Activated CD8-positive, alpha-beta memory T cell treated with anti-CD3 and anti-CD28 coated beads for 24 hours (primary cell): ENCODE measurements at places on chromosomes 2 and 18.

- DNase-seq, result no peak
These were observed 9.3 kb downstream of the GPN1 start for GRCh38 chr2:27638037-27638637.

GRCh38 chr2:219525533-219526232 lies 11.4 kb downstream of the ASIC4 start:
- DNase-seq, result no peak

- no peak for DNase-seq
These were observed 3.0 kb downstream of the MEIS1 start for GRCh38 chr2:66437691-66438497.

DNA sequence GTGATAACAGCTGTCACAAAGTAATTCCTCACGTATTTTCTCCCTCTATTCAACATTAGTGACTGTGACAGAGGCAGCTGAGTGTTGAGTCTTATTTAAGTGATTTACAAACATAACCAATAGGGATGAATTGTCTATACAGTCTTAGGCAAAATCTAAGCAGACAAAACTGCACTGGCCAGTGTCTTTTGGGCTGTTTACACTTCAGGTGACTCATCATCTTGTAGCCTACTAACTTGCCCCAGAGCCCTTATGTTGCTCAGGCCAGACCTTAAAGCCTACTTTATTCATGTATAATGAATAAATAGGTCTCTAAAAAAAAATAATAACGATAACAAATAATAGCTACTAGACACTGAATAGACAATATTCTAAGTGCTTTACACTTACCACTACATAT lies 17.2 kb downstream of the THOC1 start:
- DNase-seq, result no peak

GRCh38 chr2:131673400-131674173 lies 145.9 kb downstream of the CCDC74A start:
- DNase-seq, result peak; percentile 86

DNA sequence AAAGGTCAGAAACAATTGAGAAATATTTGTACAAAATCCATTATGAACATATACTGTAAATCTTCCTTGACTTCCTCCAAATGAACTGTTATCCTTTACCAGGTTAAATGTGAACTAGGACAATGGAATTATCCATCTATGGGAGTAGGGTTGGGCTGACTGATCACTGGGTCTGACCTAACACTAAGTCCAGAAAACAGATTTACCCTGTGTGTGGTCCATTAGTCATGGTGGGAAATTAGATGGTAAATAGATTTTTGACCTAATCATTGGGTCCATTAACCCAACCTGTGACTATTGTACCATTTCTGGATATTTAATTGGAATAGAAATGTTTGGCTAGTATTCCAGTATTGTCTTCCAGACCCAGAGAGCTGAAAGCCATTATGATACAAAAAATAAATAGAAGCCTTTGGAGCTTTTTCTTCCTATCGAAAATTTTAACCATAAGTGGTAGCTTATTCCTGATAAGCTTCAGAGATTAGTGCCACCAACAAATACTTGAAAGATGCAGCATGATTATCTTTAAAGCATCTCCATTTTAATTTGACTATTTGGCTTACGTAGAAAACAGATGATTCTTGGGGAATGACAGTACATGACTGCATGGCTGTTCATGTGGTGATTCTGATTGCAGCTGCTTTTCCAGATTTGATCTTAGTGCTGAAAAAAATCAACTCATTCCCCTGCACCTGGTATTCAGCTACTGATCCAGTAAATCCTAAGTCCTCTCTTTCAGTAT lies 703.2 kb upstream of the FSHR start:
- no peak for DNase-seq

DNA sequence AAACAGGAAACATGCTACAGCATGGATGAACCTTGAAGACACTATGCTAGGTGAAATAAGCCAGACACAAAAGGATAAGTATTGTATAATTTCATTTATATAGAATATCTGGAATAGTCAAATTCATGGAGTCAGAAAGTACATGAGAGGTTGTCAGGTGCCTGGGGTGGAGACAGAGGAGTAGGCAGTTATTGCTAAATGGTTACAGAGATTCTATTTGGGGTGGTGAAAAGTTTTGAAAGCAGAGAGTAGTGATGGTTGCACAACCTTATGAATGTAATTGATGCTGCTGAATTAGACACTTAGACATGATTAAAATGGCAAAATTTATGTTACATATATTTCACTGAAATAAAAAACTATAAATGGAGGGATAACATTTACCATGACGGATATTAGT lies 197.4 kb downstream of the VAPA start:
- DNase-seq, result no peak

GRCh38 chr2:13666582-13667414 lies 950.1 kb downstream of the TRIB2 start:
- no peak for DNase-seq

DNA sequence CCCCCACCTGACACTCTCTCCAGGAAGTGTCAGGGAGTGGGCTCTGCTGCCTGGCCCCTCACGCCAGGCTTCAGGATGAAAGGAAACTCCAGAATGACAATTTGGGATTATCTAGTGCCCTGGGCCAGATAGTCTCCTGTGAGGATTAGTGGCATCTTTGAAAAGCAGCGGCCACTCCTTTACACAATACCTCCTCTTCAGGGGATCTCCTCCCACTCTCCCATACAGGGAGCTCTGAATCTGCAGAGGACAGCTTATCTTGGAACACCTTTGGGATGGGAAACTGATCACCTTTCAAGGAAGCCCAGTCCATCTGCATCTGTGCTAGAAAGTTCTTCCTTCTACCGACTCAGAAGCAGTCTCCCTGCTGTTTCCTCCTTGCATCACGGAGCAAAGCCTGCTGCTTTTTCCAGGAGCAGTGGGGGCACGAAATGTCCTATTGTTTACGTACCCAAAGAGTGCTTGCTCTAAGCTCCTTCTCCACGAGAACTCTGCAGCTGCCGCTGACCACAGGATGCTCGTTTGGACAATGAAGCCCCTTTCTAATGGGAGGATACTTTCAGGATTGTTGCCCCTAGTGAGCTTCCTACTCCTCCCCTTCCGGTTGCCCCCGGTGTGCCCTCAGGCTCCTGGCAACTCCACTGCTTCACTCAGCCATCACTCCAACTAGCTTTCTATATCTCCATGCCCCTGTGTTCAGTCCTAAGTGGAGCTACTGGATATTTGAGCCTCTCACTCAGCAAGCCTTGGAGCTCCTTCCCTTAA lies 31.5 kb downstream of the SIX3 start:
- no peak for DNase-seq

DNA sequence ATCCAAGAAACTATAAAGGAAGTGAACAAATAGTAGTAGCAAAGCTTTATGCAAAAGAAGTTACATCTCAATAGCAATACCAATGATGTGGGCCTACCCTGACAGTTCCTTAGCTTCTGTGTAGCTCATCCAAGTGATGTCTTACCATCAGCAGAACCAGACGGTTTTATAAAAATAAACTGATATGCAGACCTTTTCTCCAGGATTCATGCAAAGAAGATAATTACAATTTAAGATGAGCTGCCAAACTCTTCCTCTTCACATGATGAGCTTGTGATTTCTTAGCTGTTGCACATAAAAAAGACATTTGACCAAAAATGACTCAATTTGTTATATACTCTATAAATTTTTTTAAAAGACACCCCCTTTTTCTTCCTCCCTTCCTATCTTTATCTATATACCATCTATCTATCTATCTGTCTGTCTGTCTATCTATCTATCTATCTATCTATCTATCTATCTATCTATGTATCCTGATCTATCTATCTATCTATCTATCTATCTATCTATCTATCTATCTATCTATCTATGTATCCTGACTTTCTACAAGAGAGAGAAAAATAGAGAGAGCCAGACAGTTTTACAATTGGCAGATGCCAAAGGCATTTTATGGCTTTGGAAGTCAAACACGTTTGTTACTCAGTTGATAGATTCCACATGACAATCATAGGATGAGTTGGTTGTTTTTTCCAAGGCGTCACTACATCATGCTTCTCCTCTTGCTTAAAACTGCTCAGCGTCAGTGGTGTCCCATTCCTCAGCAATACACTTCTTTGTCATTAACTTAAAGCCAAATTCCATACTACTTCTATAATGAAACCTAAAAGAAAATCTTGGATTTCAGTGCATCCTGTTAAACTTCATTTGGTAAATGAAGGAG lies 65.9 kb upstream of the ACTR3 start:
- no peak for DNase-seq

- DNase-seq, result no peak
These were observed 200.8 kb downstream of the RAB3GAP1 start for GRCh38 chr2:135252805-135253458.

DNA sequence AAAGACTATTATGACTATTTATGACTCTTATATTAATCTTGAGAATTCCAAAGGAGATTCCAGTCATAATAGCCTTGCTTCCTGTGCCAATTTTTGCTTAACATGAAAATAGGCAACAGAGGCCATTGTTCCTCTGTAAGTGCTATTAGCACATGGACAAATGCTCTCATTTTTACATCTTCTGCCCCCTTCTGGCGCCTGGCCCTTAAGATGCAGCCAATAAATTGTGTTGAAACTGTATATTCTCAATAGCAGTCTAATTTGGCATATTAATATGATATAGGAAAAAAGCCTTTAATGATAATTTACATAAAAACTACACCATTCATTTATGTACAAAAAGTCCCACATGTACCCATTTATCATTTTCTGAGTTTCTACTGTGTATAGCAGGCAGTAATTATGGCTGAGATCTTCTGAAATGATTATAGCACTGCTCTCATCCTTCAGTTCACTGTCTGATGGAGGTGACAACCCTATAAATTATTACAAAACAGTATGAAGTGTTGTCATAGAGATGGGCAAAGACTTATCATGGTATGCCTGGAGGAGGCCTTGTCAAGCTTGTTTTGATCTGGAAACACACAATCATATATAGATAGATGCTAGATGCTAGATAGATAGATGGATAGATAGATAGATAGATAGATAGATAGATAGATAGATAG lies 613.3 kb downstream of the TSN start:
- DNase-seq, result no peak

DNA sequence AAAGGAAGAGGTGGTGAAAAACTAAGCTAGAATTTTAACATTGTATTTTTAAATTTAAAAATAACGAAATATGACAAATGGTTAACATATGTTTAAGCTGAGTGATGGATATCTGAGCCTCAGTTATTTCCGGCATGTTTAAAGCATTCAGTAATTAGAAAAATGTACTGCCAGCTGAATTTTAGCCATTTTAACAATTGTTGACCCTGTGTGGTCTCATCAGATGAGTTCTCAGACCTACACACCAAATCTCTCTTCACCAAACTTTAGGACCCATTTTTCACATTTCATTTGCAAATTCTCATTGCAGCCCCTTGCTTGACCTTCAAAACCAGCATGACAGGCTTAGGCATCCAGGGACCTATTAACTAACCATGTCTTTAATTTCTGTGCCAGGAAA lies 91.5 kb upstream of the RGPD4 start:
- DNase-seq, result no peak

DNA sequence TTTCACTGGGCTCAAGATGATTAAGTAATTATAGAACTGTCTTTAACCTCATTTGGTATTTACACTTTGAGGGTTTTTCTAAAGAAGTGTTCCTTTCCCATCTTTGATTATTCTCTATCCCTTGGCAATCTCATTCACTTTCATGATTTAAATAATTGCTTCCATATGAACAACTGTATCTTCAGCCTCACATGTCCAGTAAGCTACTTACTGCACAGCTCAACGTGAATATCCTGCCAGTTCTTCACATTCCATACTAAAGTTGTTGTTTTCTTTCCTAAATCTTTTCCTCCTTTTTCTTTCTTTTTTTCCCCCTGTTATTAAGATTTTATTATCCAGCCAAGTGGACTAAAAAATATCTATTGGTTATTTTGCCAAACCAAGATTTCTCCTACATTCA lies 37.7 kb downstream of the ZC3H15 start:
- no peak for DNase-seq

- no peak for DNase-seq
These were observed 7.7 kb downstream of the ITGB1BP1 start for GRCh38 chr2:9415516-9416169.

GRCh38 chr2:166229678-166230023 lies 101.8 kb upstream of the SCN1A start:
- DNase-seq, result no peak

GRCh38 chr2:25178976-25179375 lies 10.6 kb upstream of the POMC start:
- no peak for DNase-seq

- no peak for DNase-seq
These were observed 576 bp downstream of the NYAP2 start for GRCh38 chr2:225400060-225400511.

DNA sequence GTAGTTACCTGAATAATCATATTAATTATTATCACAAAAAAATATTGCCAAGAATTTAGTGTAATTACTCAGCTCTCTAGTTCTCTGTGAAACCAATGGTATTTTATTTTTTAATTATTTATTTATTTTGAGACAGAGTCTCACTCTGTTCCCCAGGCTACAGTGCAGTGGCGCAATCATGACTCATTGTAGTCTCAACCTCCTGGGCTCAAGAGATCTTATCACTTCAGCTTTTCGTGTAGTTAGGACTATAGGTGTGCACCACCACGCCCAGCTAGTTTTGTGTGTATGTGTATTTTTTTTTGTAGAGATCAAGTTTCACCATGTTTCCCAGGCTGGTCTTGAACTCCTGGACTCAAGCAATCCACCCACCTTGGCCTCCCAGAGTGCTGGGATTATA lies 440.4 kb upstream of the CDH20 start:
- no peak for DNase-seq

GRCh38 chr2:229410264-229410663 lies 139.2 kb upstream of the PID1 start:
- no peak for DNase-seq

DNA sequence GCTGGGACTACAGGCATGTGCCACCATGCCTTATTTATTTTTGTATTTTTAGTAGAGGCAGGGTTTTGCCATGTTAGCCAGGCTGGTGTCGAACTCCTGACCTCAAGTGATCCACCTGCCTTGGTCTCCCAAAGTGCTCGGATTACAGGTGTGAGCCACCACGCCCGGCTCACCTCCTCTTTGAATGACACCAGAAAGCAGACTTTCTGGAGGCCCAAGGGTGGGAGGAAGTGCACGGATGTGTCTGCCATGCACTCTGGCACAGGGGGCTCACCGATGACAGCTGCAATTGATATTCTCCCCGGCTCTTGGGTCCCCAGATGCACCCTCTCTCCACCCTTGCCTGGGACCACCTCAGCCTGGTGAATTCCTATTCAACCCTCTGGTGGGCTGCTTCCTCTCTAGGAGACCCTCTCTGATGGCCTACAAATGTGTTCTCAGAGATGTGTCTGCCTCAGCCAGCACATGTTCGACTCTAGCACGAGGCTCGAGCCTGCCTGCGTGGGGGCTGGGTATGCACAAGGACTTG lies 87.3 kb downstream of the SEPTIN10 start:
- DNase-seq, result peak; percentile 26

GRCh38 chr2:151669585-151670081 lies 64.6 kb downstream of the NEB start:
- DNase-seq, result no peak
